ENCODE measurements at places on chromosomes 13 and 19.

DNA sequence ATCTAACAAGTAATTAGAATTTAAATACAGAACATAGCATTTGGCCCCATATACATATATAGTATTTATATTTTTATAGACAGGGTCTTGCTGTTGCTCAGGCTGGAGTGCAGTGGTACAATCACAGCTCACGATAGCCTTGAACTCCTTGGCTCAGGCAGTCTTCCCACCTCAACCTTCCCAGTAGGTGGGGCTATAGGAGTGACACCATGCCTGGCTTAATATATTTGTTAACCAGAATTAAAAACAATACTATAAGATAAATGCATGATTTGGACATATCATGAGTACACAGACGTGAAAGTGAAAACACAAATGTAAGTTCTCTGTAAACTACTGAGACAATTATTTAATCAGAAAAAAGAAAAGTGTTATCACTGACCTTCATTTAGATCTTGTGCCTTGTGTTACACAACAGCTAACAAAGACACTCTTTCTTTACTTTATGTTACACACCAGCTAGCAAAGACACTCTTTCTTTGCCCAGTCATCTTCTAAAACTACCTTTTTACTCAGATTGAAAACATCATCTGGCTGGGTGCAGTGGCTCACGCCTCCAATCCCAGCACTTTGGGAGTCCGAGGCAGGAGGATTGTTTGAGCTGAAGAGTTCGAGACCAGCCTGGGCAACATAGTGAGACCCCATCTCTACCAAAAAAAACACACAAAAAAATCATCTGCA is 22.6 kb downstream of the CARS2 start:
- peak; percentile 8 for DNase-seq

- no peak for DNase-seq
Observed at GRCh38 chr13:30972888-30973377, 40.5 kb downstream of the TEX26 start.

DNA sequence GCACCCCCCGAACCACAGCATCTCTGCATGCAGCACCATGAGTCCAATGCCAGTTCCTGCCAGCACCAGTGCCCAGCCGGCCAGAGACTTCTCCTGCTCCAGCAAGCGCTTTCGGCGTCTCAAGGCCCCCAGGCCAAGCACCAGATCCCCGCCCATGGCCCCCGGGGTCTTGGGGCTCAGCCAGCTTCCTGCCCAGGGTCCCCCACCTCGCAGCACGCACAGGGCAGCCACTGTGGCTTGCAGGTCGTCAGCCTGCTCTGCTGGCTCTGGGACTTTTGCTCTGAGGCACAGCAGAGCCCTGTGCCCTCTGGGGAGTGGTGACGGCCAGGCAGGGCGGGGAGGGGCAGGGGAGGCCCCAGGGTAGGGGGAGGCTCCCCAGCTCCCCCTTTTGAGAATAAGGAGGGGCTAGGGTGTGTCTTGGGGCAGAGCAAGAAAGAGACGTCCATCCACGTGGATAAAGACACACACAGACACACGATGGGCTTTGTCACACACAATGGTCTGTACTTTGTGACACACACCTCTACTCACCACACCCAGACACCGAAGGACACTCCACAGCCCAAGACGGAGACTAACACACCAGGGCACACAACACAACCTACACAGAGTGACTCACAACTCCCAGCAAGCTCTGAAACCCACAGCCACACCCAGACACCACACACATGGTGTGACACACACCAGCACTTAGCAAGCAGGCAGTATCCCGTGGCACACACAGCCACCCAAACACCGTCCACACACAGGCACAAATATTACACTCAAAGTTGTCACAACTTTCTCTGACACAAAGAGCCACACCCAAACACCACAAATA is at the start of gene KCNN4:
Gene KCNN4, minus strand, starts transcription at position 268 of the 820 bp plus-strand sequence. Its CDS starts 112 bp downstream, at position 156.
- DNase-seq: peak; percentile 71

DNA sequence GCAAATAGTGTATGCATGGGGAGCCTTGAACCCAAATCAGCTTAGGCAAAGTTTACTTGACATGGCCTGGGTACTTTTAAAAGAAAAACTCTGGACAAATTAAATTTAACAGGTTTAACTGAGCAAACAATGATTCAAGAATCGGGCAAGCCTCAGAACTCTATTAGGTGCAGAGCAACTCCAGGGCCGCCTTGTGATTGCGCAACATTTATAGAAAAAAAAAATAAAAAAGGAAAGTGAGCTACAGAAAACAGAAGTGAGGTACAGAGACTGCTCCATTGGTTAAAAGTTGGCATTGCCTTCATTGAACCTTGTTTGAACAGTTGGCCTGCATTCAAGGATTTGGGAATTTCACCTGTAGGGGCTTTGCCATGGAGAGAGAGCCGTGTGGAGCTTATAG is 421.0 kb upstream of the TSHZ3 start:
- no peak for DNase-seq

DNA sequence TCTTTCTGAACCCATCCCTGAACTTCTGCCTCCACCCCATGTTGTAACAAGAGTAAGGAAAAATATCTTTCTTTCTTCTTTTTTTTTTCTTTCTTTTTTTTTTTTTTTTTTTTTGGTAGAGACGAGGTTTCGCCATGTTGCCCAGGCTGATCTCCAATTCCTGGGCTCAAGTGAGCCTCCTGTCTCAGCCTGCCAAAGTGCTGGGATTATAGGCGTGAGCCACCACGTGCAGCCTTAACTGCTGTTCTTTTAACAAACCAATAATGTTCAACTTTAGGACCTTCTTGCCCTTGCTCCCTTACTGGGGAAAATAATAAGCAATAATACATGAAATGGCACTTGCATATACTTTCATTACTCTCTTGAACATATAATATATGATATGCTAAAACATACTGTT is 19.6 kb downstream of the GPR183 start:
- DNase-seq: no peak

GRCh38 chr13:113468472-113469201 is 15.3 kb upstream of the ADPRHL1 start:
- DNase-seq: no peak

DNA sequence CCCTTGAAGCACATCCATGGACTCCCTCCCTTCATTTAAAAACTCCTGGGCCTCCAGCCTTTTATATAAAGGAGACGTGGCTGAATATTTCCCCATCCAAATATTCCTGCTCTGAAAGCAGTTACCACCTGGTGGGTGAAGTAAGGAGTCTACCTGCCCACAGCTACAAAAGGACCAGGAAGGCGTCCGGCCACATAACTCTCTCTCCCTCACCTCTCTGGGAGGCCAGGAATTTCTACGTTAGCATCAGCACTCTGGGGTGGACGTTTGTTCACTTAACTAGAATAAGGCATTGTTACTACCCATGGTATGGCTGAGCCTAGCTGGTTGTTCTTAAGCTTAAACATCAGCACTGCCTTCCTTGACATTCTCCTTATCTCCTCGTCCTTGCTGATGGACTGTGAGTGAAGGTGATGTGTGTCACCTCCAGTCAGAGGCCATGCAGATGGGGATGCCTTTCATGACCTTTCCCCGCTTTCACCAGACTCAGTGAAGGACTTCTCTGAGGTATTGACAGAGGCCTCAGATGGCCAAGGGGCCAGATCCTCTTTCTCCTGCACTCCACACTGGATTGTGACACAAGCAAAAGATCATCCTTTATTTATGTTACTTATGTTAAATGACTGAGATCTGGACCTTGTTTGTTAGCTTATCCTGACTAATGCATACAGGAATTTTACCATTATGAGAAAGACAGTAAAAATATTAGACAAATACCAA is 22.2 kb upstream of the KPNA3 start:
- no peak for DNase-seq

DNA sequence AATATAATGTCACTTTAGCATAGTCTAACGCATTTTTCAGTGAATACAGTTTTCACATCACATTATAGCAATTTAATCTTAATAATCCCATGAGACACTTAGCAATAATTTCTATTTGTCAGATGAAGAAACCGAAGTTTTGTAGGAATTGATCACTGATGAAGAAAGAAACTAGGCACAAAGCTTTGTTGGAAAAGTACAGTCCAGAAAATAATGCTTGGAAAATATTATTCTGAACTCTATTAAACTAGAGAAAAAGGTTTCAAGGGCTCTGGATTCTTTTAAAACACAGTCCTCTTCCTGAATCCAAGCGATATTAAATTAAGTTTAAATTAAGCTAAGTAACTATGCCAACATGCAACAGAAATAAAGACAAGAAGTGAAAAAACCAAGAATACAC is 62.2 kb downstream of the DCLK1 start:
- DNase-seq: no peak

DNA sequence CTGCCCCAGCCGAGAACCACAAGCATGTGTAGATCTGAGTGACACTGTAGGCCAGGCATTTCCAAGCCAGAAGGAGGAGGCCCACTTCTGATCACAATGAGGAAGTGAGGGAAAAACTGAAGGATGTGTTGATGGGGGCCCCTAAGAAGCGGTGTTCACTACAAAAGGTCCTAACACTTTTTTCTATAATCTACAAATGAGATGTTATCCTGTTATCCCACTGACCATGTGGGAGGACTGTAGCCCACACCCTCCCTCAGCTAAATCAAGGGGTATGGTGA is 99.0 kb upstream of the MCF2L start:
- DNase-seq: no peak

DNA sequence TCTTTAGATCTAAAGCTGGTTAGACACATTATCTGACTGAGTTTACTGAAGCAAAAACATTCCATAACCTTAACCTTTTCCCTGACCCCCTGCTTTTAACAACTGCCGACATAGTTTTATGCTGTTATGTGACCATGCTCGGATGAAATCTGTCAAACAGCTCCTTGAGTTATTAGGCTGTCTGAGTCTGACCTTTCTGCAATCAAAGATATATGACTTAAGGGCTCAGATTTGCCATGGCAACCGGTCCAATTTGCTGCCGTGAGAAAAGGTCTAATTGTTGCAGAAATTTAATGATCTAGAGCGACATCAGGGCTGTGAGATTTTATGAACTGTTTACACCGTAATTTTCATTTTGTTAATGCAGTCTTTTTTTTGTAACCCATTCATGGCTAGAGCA is 61.8 kb downstream of the URI1 start:
- no peak for DNase-seq

- no peak for DNase-seq
Observed at GRCh38 chr13:77184455-77184854, 142.4 kb downstream of the MYCBP2 start.

- no peak for DNase-seq
Observed at GRCh38 chr19:55526216-55527196, 10.4 kb downstream of the SBK2 start.

- no peak for DNase-seq
Observed at GRCh38 chr13:26457212-26457611, 100.3 kb upstream of the WASF3 start.

DNA sequence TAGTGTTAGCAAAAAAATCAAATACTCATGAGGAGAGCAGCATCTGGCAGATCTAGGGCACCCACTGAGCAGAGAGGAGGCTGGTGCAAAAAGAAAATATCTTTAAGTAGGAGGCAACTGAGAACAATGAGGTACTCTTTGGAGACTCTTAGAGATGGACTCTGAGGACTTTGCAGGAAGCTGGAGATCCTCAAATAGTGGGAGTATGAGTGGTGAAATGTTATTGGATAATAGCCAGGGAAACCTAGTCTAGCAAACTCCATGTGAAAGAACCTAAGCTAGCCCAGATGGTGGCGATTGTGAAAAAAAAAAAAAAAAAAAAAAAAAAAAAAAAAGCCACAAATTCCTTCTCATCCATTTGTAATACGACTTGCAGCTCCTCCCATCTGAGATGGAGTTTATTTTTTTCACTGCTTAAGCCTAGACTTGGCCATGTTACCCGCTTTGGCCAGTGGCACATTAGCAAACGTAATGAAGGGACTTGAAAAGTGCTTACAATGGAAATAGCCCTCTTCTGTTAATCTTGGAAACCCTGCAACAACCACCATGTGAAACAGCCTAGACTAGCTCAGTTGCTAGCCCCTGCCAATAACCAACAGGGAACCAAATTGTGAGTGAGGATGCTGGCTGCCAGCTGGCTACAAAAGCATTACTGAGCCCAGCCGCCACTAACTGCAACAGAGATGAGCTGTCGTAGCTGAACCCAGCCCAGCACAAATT is 476.2 kb downstream of the KLF12 start:
- no peak for DNase-seq

DNA sequence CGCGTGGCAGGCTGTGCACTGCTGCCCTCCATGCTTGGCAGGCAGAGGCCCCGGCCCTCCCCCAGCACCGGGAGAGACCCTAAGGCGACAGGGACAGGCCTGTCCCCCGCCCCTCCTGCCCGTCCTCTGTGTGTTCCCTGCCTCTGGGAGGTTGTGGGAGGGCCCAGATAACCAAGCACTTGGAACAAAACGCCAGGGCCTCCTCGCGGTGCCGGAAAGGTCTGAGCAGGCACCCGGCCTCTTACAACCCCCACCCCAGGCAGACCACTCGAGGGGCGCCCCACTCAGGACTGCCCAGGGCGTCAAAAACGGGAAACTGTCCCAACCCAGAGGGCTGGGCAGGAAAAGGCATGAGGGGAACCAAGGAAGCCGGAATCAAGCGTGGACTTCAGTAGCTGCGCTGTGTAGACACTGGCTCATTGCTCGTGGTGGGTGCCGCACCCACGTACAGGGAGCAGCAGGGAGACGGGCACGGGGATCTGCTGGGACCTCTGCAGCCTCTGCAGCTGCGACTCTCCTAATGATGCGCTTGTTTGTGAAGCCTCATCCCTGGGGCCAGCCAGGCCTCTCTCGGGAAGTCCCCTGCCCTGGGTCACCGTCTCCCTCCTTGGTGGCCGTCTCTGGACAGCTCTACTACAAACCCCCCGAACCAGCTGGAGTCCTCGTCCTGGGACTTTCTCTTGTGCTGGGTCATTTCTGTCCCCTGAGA is 20.0 kb downstream of the GNA11 start:
- DNase-seq: no peak

DNA sequence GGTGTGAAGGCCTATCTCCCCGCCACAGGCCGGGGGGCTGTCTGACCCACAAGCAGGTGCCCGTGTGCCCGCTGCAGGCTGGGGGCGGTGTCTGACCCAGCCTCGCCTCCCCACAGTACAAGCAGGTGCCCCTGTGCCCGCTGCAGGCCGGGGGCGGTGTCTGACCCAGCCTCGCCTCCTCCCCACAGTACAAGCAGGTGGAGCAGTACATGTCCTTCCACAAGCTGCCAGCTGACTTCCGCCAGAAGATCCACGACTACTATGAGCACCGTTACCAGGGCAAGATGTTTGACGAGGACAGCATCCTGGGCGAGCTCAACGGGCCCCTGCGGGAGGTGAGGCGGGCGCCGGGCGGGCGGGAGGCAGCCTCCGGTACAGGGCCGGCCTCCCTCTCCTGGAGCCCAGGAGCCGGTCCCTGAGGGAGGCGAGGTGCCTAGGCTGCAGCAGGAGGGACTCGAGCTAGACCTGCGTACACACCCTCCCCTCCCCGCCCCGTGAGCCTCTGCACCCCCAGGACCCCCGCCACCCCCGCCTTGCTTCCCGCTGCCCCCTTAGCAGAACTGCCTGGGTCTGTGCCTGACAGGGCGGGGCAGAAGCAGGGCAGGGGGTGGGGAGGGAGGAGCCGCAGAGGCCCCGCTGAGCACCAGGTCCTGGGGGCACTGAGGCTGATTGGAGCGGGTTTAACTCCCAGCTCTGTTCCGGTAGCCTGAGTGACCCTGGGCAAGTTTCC is 20.6 kb downstream of the HCN2 start:
- no peak for DNase-seq

- DNase-seq: no peak
Observed at GRCh38 chr13:20525144-20525600, 485 bp downstream of the CRYL1 start.

Measured in HCT116 (cell line).